Neural progenitor cell (in vitro differentiated cells): ENCODE measurements at places on chromosomes 11 and 22. TPM values are rescaled to one million over a fixed set of nuclear protein-coding genes. Genes with fewer than 3 reads are reported as not detected.

- DNase-seq: no peak
These were observed 1.1 kb upstream of the BIRC2 start for GRCh38 chr11:102345904-102346303.

DNA sequence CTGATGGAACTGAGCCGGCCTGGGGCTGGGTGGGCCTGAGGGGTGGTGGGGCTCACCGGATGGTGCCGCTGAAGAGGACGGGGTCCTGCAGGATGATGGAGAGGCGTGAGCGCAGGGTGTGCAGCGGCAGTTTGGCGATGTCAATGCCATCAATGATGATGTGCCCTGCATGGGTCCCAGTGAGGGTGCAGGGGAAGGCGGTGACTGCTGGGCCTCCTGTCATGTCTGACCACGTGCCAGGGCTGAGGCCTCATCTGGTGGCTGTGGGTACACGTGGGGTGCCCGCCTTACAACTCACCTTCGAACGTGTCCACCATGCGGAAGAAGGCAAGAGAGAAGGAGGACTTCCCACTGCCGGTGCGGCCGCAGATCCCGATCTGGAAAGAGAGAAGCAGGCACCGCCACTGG is 7.1 kb upstream of the KCNJ11 start:
- no peak for DNase-seq

DNA sequence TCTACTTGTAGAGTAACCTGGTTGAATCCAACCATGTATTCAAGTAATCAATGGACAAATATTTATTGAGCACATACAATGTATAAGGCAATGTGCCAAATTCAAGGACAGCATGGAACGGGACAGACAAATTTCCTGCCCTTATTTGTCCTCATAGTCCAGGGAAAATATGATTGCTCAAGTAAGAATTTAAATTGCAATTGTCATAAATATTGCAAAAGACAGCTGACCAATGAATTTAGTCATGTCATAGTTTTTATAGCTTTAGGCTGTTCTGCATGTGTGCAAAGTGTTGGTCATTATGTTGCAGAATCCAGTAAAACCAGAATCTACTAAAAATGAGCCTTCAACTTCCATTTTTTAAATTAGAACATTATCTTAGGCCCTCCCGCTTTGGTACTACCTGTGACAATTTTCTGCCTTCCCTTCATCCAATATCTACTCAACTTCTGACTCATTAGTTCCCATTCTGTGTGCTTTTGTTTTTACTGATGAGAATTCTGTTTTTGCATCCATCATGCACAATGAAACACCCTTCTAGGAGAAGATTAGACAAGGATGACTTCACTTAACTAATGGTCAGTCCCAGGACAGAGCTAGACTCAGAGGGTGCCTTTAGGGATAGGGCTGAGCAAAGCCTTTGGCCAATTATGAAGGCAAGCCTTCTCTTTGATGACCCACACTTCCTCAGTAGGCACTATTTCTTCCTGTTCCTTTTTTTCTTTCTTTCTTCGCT is 45.8 kb upstream of the FIBIN start:
- peak; percentile 13 for DNase-seq

GRCh38 chr11:112564228-112564955 is 303.7 kb upstream of the PLET1 start:
- no peak for DNase-seq

Gene GTF2H1
- total RNA-seq: 33.2 and 45.2 TPM in 2 replicates

DNA sequence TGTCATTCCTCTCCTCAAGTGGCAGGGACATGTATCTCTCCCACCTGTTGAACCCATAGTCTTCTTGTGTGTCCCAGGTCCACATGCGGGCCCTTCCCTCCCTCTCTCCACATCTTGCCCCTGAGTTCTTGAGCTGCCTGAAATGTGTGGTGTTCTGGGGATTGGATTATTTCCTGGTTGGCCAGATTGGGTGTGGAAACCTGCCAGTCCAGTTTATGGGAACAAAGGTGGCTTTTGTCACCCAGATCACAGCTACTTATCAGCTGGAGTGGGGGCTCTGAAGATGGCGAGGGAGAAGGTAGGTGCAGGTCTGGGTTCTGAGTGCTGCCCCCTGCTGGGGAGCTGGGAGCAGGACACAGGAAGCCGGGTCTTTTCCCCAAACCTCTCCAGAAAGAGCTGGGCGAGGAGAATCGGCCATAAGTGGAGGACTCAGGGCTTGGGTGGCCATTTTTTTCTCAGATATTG is 14.2 kb downstream of the DTX4 start:
- DNase-seq: peak; percentile 62

GRCh38 chr22:37051391-37052385 is at the start of gene KCTD17:
Gene KCTD17 (plus strand): TSS chr22:37051742. CDS start chr22:37051761, 19 bp downstream.
- peak; percentile 80 for DNase-seq

DNA sequence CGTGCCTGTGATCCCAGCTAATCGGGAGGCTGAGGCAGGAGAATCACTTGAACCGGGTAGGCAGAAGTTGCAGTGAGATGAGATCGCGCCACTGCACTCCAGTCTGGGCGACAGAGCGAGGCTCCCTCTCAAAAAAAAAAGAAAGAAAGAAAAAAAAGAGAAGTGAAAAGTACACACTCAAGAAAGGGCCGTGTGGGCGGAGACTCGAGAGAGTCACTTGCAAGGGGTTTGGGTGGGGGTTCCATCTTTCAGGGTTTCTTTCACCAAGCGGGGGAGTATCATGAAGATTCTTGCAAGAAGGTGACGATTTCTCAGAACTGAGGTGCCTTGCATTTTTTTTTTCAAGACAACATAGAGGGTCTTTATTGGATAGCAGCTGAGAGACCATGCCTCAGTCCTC is 4.0 kb upstream of the IFITM5 start:
- no peak for DNase-seq

- DNase-seq: no peak
These were observed 12.7 kb downstream of the MAP6 start for GRCh38 chr11:75656044-75656727.

GRCh38 chr22:49779853-49780697 is 47.6 kb downstream of the BRD1 start:
- DNase-seq: no peak
